ENCODE measurements at places on chromosomes 2 and 18.

- no peak for DNase-seq
These were observed 82.0 kb upstream of the FSHR start for GRCh38 chr2:49236316-49236715.

- no peak for DNase-seq
These were observed 1.0 kb upstream of the ANKRD62 start for GRCh38 chr18:12092398-12093229.

DNA sequence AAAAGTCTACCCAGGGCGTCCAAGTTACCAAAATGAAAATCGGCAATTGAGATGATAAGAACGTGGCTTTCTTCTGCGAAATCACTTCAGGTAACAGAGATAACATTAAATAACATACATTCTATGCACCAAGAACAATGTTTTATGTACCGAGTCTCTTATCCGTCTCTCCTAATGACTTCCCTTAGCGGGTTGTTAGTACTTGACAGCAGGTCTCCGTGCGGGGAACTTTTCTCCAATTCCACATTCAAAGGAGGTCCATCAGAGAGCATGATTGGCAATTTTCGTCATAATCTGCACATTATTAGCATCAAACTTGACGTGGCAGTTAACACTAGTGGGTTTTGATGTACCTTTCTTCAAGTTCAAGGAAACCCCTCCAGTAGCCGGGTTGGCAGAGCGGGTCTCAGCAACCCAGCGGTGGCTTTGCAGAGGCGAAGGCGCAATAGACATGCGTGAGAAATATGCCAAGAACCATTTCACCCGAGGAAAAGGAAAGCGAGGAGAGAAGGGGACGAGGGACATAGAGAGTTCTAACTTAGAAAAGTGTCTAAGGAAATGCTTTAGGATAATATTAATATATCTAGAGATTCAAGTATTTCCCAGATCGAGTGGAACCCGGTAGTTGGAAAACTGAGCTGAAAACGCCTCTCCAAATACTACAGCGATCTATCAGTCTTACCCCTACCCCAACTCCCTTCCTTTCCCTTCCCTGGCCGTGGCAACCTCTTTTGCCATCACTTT lies 5.0 kb downstream of the EVX2 start:
- no peak for DNase-seq

DNA sequence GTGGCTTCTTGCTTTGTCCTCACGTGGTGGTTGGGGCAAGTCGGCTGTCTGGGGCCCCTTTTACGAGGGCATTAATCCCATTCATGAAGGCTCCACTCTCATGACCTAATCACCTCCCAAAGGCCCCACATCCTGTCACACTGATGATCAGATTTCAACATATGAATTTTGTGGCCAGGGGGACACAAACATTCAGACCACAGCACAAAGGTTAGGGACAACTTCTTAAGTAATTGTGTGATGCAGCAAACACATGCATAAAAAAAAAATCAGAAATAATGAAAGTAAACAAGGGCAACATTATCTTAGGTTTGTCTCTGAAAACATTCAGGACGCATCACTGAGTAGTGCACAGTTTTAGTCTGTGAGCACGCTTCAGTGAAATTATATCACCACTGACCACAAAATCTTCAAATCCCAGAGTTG lies 54.2 kb upstream of the FRZB start:
- no peak for DNase-seq

- DNase-seq = no peak
These were observed 122.3 kb downstream of the GLI2 start for GRCh38 chr2:120857931-120858330.

DNA sequence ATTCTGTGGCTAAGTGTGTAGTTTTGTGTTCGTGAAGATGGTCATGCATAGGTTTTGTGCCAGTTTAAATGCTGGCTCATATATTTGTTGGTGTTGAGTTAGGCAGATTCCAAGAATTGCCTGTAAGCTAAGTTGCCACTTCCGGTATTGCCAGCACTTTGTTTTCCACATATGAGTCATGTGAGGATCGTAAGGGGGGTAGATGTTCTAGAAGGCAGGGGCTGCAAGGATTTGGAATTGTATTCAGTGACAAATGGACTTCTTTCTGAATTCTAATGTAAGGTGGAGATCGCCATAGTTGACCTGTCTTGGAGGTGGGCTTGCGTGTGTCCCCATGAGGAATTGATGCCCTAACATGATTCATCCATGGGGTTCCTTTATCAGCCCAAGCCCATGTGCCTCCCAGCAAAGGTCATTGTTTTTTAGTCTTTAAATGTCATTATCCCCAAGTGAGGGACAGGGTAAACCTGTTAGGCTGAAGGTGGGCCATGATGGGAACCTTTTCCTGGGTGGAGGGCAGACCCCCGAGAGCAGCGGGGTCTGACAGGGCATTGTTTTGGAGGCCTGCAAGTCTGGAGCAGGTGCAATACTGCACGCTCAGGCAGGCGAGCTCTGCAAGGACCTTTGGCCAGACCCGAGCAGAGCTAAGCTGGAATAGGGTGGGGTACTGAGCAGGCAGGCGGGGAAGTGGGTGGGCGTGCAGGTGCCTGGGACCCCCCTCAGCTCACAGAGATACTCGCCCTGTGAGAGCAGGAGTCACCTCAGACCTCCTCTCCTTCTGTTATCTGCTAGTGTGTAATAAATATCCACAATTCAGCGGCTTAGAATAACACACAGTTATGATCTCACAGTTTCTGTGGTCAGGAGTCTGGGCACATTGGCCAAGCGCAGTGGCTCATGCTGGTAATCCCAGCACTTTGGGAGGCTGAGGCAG lies 77.4 kb downstream of the LRRFIP1 start:
- no peak for DNase-seq

GRCh38 chr2:108936076-108936864 lies 52.8 kb downstream of the EDAR start:
- no peak for DNase-seq

GRCh38 chr2:222272446-222273015 lies 26.3 kb downstream of the PAX3 start:
- DNase-seq = no peak

DNA sequence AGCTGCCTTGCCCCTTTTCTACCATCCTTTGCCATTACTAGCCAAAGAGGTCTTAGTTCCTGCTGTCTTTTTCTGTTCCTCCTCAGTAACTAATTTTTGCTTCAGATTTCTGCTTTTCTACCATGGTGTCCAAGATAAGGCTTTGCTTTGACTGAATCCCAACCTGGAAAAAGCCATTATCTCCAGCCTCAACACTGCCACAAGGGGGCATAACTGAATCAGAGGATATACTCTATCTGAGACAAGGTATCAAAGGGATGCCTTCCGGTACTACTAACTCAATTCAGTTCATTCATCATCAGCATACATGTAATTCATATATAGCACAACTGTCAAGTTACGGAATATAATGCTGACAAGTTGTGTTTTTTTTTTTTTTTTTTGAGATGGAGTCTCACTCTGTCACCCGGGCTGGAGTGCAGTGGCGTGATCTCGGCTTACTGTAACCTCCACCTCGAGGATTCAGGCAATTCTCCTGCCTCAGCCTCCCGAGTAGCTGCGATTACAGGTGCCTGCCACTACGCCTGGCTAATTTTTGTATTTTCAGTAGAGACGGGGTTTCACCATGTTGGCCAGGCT lies 11.4 kb downstream of the OSGEPL1 start:
- DNase-seq = peak; percentile 12

- DNase-seq = no peak
These were observed 144.4 kb downstream of the PTPRM start for GRCh38 chr18:7711495-7711894.

DNA sequence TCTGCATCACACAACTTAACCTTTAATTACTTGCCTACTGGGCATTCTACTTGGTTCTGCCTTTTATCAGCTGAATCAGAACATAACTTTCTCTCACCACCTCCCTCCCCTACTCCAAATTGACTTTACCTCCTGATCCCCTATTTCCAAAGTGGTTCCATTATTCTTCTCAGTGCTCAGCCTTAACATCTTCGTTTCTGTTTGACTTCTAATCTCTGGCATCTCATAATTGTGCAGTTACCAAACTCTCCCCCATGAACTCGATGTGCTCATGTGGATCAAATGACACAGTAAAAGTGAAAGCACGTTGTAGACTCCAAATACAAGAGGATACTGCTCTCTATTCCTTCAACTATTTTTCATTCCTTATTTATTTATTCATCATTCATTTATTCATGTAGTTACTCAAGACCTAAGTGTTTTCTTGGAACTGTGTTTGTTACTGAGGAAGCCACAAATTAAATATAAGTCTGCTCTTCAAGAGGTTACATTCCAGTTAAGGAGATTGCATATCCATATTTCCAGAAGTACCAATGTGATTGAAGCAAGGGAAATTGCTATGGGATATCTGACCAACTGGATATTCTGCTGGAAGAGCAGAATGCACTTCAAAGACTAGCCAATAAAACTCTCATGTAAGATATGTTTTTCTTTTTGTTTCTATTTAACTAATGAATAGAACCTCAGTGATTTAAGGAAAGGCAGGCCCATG lies 158.8 kb downstream of the TMEFF2 start:
- DNase-seq = no peak

GRCh38 chr18:48274301-48274700 lies 134.9 kb downstream of the ZBTB7C start:
- no peak for DNase-seq

- DNase-seq = no peak
These were observed 425 bp upstream of the SALL3 start for GRCh38 chr18:78979056-78979729.

GRCh38 chr2:191686066-191686465 lies 8.1 kb downstream of the NABP1 start:
- DNase-seq = no peak

GRCh38 chr2:236865052-236865451 lies 220.6 kb upstream of the COPS8 start:
- no peak for DNase-seq

GRCh38 chr2:37656512-37657423 lies 14.7 kb downstream of the CDC42EP3 start:
- DNase-seq = no peak

GRCh38 chr2:154698296-154698720 lies at the start of gene KCNJ3:
KCNJ3 (plus strand) TSS chr2:154698695; CDS start chr2:154698776, 81 bp downstream.
- DNase-seq = no peak

DNA sequence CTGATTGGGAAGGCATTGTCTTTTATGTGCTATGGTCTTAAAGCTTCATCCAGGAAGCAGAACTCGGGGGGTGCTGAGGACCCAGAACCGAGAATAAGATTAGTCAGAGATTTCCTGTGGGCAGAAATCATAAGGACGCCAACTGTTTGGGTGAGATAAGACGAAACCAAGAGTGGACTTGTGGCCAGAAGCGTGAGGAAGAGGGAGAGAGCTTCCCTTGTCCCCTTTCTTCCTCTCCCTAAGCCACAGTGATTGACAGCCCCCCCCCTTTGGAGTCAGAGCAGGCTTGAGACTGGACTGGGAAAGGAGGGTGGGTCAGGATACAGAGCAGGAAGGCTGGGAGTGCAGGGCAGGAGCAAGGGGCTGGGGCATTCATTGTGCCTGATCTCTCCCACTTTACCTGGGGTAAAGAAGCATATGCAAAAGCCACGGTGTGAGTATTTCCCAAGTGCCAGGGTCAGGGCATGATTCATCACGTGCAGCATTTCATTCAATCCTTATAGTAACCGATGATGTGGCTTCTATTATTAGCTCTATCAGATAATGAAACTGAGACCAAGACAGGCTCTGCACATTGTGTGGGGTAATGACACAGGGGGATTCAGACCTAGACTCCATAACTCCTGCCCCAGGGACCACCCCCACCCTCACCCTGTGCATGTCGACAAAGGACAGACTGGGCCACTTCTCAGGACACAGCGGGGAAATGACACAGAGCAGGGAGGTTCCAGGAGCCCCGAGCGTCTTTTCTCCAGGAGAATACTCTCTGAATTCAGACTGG lies 3.0 kb upstream of the IL1RN start:
- DNase-seq = no peak

- DNase-seq = no peak
These were observed 113.5 kb downstream of the KCTD1 start for GRCh38 chr18:26434887-26435286.

GRCh38 chr2:63122921-63123320 lies 72.3 kb downstream of the OTX1 start:
- no peak for DNase-seq

DNA sequence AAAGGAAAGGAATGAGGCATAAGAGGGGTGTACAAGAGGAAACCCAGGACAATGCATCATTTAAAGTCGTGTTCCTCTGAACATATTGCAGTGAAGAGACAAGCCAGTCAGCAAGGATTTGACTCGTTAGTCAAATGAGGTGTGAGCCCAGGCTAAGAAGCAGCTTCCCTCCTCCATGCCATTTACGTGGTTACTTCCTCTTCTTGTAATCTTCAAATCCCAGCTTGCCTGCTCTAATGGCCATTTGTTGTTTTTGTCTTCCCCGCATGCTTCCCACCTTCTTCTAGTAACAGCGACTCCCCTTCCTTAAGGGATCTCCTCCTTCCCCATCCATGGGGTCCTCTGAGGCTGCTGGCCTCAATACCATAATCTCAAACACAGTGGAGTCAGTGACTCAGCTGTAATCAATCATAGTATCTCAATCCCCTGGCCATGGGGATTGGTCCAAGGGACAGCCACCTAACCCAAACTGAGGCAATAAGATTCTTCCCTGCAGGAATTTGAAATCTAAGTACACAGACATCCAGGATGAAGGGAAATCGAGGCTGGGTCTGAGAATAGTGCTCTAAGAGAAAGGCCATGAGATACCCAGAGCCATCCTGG lies 37.6 kb downstream of the SLC14A1 start:
- DNase-seq = no peak

DNA sequence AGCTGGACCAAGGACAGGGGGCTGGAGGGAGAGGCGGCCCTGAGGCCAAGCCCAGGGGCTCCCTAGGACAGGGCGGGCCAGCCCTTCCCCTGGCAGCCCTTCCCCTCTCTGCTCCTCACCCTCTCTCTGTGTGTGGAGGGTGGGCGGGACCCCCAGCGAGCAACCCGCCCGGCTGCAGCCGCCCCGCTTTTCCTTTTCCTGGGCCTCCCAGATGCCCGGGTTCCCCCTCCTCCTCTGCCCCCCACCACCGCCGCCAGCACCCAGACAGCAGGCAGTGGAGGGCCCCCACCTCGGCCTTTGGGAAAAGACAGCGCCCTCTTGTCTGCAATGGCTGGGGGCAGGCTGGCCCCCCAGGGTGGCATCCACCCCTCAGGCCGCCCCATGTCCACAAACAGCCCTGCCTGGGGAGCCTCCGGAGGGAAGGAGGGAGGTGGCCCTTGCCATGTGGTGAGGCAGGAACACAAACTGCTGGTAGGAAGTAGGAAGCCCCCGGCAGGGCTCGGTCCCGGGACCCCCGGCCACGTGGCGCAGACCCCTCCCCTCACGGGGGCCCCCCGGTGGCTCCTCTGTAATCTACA lies 135.1 kb upstream of the CTDP1 start:
- no peak for DNase-seq

DNA sequence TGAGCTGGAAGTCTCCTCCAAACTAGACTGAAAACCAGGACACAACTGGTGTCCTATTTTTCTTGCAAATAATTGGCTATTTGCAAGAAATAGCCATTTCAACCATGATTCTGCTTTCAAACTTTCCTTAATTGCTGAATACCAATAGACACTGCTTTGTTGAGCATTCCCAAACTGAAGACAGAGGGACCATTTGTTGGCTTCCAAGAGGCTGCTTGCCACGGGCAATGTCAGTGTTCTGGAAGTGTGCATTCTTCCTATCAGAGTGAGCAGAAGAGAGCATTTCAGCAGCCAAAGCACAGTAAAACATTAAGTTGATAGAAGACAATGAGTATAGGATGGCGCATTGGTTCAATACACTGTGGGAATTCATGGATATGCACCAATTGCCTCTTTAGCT lies 360.5 kb upstream of the RGPD4 start:
- no peak for DNase-seq

- no peak for DNase-seq
These were observed 101.4 kb upstream of the RNU4ATAC start for GRCh38 chr2:121429119-121429903.

GRCh38 chr2:26457251-26457666 lies 20.7 kb downstream of the OTOF start:
- DNase-seq = no peak
